ENCODE measurements at places on chromosomes 6 and 20.

- no peak for DNase-seq
Measured at GRCh38 chr20:61092251-61092650, 159.8 kb upstream of the CDH4 start.

- no peak for DNase-seq
Measured at GRCh38 chr20:11980263-11980662, 62.6 kb downstream of the BTBD3 start.

- no peak for DNase-seq
Measured at GRCh38 chr6:121666814-121667213, 231.4 kb downstream of the GJA1 start.

DNA sequence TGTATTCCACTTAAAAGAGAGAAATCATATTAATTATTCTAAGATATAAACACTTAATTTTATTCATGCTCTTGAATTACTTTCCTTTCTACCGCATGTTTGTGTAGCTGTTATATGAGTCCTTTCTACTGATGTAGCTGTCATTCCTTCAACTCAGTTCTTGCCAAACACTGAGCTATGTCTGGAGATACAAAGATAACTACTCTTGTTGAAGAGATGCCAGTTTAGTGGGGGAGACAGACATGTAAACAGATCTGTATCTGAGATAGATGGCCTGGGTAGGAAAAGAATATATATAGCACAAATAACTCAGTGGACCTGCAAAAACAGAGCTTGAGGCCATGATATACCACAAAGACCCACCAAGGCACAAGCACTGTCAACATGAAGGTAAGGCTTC, 157.3 kb downstream of the BTBD9 start:
- DNase-seq: no peak

DNA sequence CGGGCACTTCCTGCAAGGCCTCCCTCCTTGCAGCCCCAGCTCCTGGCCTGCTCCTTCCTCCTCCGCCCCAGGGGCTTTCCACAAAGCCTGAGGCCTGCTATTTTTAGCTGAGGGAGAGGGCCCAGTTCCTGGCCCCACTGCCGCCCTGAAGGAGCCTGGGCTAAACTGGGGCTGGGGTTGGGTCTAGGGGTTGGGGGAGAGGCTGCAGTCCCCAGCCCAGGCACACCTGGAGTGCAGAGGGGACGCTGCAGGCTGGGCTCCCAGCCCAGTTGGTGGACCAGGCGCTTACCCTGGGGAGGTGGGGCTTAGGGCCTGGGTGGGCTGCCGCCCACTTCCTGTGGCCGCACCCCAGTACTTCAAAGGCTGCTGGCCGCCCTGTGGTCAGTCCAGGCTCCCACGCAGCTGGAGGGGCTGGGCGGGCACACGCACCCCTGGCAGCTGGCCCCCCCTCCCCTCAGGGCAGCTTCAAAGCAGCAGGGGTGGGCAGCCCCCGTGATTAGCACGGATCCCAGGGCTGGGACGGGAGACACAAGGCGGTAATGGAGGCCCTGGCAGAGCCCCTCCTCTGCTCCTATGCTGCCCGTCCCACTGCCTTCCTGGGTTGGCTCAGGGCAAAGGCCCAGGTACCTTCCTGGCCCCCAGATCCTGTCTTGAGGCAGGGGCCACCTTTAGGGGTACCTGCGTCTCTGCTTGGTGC, 7.1 kb upstream of the ABHD16B start:
- no peak for DNase-seq

DNA sequence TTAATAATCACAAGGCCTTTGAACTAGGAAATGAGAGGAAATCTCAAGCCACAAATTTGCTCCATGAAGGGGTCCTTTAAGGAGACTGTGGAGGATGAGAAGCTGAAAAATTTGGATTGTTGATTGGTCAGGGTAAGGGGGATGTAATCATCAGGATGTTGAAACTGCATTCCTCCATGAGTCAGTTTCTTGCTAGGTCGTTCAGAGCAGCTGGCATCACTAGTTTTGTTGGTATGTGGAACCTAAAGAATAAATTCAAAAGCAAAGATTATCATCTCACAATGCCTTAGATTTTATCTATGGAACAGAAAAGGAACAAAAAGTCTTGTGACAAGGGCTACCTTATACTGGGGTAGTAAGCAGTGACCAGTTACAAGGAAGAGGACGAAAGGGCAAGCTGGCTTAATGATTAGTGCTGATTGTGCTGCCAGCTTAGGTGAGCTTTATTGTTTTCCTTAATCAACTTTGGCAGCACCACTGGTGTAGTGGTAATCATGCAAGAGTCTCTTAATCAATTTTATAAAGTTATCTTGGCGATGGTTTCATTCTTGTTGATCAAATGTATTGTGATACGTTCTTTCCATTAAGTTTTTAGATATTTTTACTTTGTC, 36.6 kb downstream of the CRISP2 start:
- DNase-seq: no peak

GRCh38 chr6:56076033-56076432, 171.3 kb downstream of the COL21A1 start:
- no peak for DNase-seq

GRCh38 chr6:54188846-54189245, 77.6 kb downstream of the MLIP start:
- DNase-seq: no peak
